ENCODE measurements at places on chromosomes 16 and 17.

GRCh38 chr17:49108318-49108717 lies 24.3 kb upstream of the B4GALNT2 start:
- DNase-seq = peak; percentile 60

- no peak for DNase-seq
These were observed 23.0 kb downstream of the NAGPA start for GRCh38 chr16:5010576-5011329.

DNA sequence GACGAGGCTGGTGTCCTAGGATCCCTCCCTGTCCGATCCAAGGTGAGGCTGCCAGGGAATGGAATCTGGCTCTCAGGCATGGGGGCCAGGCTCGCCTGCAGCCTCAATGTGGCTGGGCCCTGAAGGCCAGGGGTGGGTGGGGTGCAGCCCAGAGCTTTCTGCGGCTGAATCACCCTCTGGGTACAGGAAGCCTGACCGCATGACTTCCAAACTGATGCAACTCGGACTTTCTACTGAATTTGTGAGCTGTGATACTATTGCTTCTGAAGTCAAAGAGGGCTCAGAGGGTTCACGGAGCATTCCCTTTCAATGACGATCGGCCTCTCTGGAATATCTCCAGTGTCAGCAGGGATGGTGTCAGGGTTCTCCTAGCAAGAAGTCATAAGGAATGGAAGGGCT lies 123.7 kb downstream of the METRNL start:
- peak; percentile 91 for DNase-seq

DNA sequence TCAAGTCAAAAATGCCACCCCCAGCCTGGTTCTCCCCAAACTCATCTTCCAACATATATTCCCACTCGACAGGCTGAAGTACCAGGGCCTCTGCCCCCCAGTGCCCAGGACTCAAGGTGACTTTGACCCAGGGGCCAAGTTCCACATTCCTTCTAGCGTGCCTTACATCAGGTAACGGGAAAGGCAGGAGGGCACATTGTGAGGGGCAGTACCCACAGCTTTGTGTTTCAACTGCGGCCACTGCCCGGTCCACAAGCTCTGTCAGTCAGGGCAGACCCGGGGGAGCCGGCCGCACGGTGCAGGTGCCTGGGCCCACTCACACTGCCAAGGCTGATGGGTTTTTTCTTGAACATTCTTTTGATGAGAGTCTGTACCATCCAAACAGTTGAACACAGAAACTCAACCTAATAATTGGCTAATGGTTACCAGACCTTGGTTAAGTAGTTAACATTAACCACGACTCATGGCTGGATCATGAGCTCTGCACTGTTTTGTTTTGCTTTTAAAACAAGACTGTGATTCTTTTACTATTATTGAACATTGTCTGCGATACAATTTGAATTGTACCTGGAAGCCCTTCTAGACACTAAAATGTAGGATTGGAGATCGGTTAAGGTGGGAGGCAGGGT lies 17.6 kb downstream of the ACE start:
- DNase-seq = no peak

- DNase-seq = no peak
These were observed 8.2 kb upstream of the GGA2 start for GRCh38 chr16:23518435-23518891.

DNA sequence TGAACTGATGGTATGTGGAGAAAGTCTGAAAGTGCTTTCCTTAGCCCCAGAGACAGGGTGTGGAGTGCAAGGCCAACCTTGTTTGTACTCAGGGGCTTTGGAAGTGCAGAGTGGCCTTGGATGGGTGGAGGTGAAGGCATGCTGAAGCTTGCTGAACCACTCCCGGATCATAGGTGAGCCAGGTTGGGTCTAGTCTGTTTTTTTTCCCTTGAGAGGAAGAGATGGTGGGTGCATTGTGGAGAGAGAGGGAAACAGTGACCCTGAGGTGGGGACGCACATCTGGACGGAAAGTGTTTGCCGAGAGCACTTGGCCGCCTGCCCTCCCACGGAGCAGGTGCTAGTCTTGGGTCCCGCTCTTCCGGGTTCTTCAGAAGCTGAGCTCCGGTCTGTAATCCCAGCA lies 12.5 kb downstream of the ABAT start:
- no peak for DNase-seq

- no peak for DNase-seq
These were observed 44.1 kb downstream of the CRLF3 start for GRCh38 chr17:30780343-30780742.

DNA sequence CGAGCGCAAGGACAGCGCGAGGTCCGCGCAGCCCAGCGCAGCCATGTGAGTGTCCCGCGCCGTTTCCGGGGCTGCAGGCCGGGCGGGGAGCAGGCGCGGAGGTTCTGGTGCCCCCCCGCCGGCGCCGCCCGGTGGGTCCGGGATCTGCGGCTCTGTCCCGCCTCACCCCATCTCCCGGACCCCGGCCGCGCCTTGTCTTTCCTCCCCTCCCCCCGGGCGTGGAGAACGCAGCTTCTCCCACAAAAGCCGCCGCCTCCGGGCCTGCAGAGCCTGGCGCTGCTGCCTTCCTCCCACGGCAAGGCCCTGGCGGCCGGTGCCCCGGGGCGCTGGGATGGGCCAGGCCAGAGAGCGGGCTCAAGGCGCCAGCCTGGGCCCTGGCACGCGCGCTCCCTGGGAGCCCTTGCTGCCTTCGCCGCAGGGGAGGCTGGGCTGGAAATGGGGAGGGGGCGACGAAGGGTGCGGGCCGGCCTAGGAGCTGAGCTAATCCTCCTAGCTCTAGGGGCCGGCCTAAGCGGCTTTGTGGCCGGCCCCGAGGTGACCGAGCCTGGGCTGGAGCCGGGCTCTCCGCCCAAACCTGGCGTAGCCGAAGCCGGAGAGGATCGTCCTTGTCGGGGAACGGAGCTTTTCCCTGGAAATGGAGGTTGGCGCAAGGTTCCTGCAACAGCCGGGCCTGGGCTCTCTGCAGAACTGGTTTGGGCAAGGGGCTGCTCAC lies 397 bp downstream of the RIPOR1 start:
- DNase-seq = peak; percentile 40

DNA sequence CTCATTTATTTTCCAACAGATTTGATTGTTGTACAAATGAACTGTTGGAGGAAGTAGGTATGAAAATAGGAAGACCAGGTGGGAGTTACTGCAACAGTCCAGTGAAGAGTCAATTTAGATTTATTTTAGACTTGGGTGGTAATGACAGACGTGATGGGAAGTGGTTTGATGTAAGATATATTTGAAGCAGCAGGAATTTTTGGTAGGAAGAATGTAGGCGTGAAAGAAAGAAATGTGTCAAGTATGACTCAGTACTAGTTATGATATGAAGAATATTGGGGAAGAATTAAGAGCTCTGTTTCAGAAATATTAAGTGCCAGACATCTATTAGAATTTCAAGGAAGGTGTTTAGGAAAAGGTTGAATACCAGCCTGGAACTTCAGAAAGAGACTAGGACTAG lies 247.9 kb upstream of the AXIN2 start:
- no peak for DNase-seq

GRCh38 chr16:67565470-67566100 lies 3.3 kb downstream of the CTCF start:
- DNase-seq = no peak

- DNase-seq = no peak
These were observed 23.5 kb downstream of the WNT9B start for GRCh38 chr17:46874906-46875305.

Measured in AG08395 (cell line).